ENCODE measurements at places on chromosomes 3 and 15.

DNA sequence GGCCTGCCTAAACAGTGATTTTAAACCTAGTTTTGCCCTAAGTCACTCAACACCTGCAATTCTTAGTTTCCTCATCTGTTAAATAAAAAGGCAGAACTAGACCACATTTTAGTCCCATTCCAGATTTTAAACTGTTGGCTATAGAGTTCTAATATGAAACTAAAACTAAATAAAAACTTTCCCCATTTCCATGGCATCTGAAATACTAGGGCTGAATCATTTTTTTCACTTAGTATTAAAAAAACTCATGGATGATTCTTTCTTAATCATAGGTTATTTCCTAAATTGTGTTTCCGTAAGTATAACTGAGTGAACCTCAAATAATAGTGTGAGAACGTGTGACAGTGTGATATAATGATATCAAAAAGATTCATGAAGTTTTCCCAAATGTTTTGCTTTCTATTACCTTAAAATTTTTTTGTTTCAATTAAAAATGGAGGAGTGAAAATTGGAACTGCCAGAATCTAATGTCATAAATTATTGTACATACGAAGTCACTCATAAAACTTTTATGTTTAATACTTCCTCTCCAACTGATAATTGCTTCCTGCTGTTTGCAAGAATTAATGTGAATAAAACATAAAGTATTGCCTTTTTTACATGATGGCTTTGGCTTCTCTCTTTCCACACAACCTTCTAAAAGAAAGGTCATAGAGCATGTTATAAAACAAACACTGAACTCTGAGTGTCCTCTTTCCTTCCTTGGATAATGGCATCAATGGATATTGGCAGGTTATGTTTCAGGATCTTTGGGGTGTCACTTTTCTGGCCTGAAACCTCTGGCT, 315.1 kb upstream of the MME start:
- DNase-seq: no peak

GRCh38 chr3:62919784-62920465, 44.7 kb upstream of the CADPS start:
- DNase-seq: no peak

- DNase-seq: no peak
Observed at GRCh38 chr3:4508048-4508981, 15.2 kb downstream of the ITPR1 start.

DNA sequence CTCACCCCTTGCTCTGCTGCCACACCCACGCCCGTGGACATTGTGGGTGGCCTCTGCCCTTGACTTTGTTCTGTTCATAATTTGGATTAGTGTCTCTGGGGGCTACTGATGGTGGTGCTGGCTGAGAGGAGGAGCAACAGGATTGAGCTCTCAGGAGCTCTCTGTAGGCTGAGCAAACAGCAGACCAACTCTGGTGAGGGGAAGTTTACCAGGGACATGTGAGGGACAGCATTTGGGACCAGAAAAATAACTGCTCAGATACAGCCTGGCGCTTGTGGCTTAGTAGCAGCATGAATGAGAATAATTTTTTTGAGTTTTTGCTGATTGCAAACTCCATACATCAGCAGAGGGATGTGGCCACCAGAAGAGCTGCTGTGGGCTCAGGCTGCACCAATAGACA, 14.8 kb downstream of the PPCDC start:
- no peak for DNase-seq

DNA sequence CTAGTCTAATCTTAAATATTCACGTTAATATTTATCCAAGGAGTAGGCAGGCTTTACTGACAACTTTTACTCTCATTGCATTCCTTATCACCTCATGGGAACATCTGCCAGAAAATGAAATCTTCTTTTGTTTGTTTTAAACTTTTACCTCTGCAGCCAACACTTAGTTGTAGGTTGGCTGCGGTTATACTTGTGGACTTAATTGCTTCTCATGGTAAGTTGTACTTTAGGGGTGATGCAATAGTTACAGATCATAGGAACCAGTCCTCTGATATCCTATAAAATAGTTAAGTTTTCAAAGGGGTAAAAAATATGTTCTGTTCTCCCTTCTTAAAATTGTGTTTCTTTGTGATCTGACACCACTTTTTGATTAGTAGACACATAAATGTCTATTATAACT, 321.9 kb downstream of the ZPLD1 start:
- DNase-seq: no peak

- DNase-seq: no peak
Observed at GRCh38 chr15:32096213-32096612, 65.9 kb downstream of the CHRNA7 start.
